ENCODE measurements at places on chromosomes 5 and 9.

DNA sequence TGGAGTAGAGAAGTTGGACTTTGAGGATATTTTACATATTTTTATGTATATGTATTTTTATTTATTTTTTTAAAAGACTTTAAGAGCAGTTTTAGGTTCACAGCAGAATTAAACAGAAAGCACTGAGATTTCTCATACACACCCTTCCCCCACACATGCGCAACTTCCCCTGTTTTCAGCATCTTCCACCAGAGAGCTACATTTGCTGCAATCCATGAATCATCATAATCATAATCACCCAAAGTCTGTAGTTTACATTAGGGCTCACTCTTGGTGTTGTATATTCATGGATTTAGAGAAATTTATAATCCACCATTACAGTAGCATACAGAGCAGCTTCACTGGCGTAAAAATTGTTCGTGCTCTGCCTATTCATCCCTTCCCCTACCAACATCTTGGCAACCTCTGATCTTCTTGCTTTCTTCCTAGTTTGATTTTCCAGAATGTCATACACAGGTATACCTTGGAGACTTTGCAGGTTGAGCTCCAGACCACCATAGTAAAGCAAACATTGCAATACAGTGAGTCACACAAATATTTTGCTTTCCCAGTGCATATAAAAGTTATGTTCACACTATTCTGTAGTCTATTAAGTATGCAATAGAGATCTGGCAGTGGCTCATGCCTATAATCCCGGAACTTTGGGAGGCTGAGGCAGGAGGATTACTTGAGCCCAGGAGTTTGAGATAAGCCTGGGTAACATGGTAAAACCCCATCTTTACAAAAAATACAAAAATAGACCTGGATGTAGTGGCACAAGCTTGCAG is 9.6 kb upstream of the CCDC171 start:
- DNase-seq = no peak

DNA sequence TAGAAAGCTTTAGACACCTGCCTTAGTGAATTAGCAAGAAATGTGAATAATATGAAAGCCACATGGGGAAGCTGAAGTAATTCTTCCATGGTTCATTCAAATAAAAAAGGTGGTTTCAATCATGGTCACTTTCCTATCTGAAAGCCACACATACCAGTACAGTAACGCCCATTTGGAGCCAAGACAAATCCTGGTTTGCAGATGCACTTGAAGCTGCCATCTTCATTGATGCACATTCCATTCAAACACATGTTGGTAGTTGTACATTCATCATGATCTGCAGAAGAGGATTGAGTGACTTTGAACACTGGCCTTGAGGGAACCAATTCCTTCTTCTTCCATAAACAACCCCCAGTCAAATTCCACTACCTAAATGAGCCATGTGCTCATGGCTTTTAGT is 161.5 kb downstream of the FBN2 start:
- DNase-seq = no peak

GRCh38 chr9:132505991-132506655 is 76.3 kb upstream of the BARHL1 start:
- no peak for DNase-seq

DNA sequence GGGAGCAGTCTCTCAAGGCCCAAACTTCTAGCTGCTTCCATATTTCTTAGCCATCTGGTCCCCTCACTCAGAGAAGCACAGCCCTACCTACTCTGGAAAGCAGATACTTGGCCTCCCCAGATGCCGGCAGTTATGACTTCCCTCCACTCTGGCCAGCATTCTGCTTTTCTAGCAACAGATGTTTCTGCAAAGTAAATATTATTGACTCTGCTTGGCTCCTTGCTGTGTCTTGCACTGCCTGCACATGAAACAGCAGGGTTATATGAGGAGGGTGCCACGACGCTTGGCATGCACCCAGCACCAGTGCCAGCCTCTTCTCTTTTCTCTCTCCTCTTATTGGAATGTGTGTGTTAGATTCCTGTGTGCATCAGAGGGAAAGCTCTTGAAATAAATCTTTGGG is 99.7 kb downstream of the ARHGAP26 start:
- DNase-seq = no peak

DNA sequence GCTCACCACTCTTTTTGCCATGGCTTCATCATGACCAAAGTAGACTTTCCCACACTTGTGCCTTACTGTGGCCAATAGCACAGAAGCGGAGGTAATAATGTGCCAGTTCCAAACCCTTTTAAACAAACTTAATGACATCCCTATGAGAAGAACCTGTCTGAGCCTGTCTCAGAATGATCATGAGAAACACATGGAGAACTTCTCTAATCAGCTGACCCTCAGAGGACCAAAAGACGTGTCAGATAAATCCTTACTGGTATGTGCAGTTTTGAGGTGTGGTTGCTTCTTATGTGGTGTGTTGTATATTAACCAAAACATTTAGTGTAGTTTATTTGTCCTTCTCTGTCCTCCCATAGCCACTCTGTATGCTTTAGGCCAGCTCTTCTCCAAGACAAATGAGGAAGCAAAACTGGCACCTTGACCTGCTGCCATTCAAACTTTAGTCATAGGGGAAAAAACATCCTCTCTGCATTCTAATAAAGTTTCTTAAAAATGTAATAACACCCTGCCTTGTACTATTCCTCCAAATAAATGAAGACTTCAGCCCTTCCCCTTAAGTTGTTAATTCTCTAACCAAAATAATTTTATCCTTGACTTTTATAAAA is 168.9 kb downstream of the MUSK start:
- no peak for DNase-seq

DNA sequence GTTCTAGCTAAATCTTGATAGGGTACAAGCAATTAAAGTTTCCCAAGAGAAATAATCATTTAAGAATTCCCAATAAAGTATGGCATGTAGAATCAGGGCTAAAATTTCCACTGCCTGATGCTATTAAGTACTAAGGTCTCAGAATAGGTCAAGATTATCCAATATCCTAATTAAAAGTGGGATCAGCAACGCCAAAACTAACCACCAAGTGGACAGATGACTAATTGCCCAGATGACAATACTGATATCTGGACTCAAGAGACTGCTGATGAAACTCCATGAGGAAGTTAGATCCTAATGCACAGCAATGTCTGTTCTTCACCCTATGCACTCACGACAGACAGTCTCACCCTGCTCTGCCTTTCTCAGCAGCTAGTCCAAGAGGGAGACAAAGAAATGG is 14.3 kb downstream of the DEPDC1B start:
- no peak for DNase-seq
